NCI-H510A (cell line): ENCODE measurements at places on chromosomes 7 and 10.

GRCh38 chr7:157903710-157904109 lies 566.9 kb downstream of the DNAJB6 start:
- DNase-seq: no peak

GRCh38 chr7:127586346-127586745 lies 950 bp upstream of the GCC1 start:
- no peak for DNase-seq

DNA sequence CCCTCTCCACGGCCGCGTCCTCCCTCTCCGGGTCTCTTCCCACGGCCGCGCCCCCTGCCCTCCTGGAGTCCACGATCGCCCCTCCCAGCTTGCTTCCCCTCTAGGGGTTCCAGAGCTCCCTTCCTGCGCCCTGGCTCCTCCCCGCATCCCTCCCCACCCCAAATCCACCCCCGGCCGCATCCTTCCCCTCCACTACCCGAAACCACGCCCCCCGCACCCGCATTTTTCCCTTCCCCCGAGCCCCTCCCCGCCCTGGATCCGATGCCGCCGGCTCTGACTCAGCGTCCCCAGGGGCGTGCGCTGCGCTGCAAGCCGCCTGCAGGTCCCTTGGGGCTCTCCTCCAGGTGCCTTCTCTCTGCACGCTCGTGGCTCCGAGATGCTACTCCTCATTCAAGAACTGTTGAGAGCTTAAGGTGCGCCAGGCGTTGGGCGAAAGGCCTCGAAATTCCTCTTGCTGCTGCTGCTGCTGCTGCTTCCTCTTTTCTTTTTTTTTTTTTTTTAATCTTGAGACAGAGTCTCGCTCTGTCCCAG lies 372 bp upstream of the TMEM130 start:
- no peak for DNase-seq

- no peak for DNase-seq
Measured at GRCh38 chr7:82562716-82563404, 119.3 kb upstream of the CACNA2D1 start.

GRCh38 chr10:69332278-69333010 lies 54.1 kb downstream of the HK1 start:
- no peak for DNase-seq

GRCh38 chr7:72337390-72338167 lies 74.6 kb downstream of the CALN1 start:
- no peak for DNase-seq

- DNase-seq: no peak
Measured at GRCh38 chr7:69095649-69096048, 502.6 kb upstream of the AUTS2 start.

GRCh38 chr7:24912874-24913514 lies 67.0 kb downstream of the OSBPL3 start:
- no peak for DNase-seq

DNA sequence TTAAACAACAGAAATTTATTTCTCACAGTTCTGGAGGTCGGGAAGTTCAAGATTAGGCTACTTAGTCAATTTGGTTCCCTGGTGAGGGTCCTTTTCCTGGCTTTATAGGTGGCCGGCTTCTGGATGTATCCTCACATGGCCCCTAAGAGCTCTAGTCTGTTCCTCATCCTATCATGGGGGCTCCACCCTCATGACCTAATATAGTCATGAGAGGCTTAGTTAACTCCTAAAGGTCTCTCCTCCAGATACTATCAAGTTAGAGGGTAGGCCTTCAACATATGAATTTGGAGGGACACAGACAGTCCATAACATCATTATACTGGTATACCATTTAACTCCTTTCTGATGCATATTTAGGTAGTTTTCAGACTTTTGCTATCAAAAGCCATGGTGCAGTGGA lies 7.6 kb downstream of the MAPK8 start:
- DNase-seq: no peak

GRCh38 chr10:63866075-63866746 lies 345.0 kb downstream of the REEP3 start:
- no peak for DNase-seq

DNA sequence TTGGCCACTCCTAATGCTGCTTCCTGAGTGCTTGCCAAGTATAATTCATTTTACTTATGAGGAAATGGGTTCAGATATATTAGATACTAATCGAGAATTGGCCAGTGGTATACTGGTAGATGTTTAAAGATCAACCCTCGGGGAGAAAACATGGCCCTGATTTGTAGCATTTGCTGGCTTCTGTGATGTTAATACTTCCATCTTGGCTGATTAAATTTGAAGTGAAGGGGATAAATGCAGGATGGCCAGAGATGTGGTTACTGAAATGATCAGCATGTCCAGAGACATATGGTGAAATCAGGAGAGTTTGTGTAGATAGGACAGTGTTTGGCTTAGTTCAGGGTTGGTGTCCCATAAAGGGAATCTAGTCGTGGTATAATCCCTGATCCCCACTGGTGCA lies 11.2 kb downstream of the UBE2D4 start:
- no peak for DNase-seq

DNA sequence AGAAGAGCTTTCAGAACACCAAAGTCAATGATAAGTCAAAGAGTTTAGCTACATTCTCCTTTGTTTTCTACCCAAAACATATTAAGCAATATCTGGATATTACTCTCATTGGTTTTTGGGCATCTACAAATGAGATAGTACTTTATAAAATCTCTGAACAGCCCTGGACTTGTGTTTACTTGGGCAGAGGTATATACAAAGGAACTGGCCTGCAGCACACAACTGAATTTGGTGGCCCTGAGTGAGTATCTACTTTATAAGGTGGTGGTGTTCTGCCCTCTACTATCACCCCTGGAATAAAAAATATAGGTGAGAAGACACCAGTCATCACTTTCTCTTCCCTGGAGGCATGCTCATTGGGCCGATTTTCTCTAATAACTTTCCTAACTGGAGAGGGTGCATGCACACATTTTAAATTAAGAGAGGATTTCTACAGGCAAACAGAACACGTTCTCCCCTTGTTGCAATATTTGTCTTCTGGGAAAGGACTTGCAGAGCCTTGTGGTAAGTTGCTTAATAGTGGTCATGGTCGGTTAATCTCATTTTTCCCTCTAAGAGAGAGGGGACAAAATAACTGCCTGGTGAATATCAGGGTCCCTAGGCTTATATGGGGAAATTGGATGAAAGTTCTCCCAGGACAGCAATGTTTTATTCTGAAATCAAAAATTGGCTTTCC lies 41.1 kb downstream of the OTUD1 start:
- DNase-seq: no peak

GRCh38 chr10:110408203-110408871 lies 89.4 kb upstream of the DUSP5 start:
- DNase-seq: no peak

- no peak for DNase-seq
Measured at GRCh38 chr7:135743907-135744731, 4.5 kb downstream of the FAM180A start.

- no peak for DNase-seq
Measured at GRCh38 chr10:132239126-132240031, 52.6 kb downstream of the DPYSL4 start.

GRCh38 chr7:63080406-63080805 lies 918.2 kb upstream of the ZNF722 start:
- DNase-seq: no peak

DNA sequence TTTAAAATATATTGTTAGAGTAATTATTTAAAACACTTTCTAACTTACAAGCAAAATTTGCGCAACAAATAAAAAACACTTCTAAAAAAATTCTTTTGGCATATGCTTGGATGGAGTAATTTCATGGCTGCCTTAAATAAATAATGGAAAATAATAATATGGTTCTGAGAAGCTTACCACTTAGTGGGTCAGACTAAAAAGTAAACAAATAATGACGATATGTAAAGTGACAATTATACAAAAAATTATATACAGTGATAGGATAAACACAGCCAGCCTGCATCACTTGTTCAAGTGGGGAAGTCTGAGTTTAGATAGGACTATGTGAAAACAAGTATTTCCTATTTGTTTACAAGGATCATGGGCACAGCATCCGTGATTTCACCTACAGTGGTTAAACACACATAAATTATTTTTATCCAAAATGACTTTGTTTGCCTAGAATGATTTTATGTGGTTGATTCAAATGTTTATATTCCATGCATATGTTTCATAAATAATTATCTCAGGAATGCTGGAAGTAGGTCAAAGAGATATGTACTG lies 141.7 kb upstream of the SEMA3D start:
- DNase-seq: no peak

DNA sequence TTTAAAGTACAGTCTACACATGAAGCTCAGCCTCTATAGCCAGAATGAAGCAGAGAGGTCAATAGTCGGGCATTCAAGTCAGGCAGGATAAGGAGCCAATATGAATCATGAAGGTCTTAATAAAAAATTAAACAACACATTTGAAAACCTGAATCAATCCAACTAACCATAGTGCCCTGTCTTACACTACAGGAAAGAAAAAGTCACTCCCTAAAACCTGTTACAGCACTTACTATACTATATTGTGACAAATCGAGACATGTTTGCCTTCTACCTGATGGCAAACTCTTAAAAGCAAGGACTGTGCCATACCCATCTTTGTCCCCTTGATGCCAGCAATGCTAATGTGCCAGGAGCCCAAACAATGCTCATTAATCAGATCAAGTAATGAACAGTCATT lies 117.6 kb downstream of the HTR7 start:
- no peak for DNase-seq

DNA sequence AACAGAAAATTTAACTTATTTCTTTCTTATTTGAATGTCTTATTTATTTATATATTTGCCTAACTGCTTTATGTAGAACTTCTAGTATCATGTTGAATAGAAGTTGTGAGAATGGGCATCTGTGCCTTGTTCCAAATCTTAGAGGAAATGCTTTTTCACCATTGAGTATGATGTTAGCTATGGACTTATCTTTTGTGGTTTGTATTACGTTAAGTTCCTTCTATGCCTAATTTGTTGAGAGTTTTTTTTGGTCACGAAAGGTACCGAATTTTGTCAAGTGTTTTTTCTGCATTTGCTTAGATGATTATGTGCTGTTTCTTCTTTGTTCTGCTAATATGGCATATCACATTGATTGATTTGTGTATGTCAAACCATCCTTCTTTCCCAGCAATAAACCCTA lies 161.0 kb upstream of the TRIM24 start:
- no peak for DNase-seq

DNA sequence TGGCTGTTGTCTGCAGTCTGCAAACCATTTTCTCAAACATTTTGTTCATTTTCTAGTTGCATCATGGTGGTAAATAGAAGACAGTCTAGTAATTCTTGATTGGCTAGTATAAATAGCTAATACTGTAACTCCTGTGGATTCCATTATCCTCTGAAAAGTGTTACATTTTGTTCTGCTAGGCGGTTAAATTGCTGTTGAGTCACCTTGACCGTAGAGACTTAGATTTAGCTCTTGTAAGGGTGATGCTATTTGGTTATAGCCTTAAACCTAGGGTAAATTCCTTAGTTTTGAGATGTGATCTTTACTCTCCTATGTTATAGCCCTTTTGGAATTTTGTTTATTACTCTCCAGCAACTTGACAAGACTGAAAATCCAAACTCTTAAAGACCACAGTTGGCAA lies 58.8 kb downstream of the SHOC2 start:
- DNase-seq: no peak

DNA sequence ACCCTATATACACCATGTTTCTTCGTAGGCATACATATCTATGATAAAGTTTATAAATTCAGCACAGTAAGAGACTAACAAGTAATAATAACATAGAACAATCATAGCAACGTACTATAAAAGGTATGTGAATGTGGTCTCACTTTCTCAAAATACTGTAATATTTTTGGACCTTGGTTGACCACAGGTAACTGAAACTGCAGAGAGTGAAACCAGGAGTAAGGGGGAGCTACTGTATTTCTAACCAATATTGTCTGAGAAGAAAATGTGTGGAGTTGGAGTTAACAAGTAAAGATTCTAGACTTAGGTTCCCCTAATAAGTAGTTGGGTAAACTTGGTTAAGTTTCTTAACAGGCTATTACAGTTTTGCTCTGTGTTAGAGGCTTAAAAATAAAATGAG lies 72.1 kb downstream of the GNAI1 start:
- no peak for DNase-seq

- DNase-seq: no peak
Measured at GRCh38 chr7:155744971-155745683, 67.1 kb downstream of the SHH start.

DNA sequence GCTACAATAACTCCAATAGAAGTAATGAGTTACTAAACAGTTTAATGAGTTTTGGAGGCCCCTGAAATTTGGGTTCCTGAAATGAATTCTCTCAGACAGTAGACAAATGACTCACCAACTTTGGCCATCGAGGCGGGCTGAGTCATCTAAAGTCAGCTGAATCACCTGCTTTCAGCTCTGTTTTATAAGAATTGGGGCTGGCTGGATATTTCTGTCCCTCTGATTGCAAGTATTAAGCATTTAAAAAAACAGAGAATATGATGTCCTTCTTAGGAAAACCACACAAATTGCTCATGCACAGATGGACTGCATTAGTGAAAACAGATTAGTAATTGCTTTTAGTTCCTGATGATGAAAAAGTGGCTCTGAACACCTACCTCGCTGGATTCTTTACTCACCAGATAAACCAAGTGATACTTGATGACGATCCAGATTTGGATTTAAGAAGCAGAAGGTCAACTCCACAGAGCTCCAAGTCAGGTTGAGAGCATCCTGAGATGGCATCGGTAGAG lies 59.1 kb downstream of the ZNF365 start:
- no peak for DNase-seq

DNA sequence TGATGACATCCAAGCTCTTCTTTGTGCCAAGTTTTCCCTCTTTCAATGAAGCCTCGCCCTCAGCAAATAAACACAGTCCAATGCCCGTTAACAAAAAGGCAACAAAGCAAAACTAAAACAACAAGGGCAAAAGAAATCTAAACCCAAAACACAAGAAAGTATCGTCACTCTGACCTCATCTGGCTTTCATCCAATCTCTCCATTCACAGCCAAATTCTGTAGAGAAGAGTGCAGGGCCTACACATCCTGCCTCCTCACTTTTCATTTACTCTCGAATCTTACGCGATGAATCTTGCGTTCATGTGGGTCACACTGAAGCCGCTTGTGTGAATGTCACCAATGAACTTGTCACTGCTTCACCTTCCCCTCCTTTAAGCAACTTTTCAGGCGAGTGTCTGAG lies 15.9 kb upstream of the AKR1E2 start:
- no peak for DNase-seq

DNA sequence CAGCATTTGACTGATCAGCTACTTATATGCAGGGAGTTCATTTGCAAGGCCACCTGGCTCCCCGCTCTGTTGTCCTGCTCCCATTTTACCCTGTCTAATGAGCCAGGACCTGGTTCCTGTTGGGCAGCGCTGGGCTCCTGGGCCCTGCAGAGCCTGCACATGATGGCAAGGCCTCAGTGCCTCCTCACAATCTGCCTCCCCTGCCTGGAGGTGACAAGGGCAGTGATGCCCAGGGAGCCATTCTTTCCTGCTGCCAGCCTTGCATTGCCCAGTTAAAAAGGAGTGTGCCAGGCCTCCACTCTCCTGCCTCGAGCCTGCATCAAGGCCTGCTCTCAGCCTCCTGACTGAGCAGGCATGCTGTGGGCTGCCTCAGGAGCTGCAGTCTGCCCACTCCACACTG lies 28.5 kb downstream of the CHAT start:
- DNase-seq: no peak
